ENCODE measurements at places on chromosomes 1 and 21.

DNA sequence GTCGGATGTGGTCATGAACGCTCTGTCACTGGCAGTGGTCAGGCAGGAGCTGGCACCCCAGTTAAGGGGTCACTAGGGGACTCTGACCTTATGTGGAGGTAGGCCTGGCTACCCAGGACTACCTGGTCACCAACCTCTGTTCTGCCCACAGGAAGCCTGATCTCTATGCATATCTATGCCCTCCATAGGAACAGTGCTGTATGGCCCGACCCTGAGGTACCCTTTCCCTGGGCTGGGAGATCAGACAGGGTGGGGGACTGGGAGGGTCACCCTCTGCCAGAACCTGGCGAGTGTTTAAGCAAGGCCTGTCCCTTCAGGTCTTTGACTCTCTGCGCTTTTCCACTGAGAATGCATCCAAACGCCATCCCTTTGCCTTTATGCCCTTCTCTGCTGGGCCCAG lies 19.0 kb downstream of the CYP4B1 start:
- DNase-seq = no peak

- DNase-seq = no peak
Observed at GRCh38 chr1:209746451-209747165, 9.2 kb upstream of the TRAF3IP3 start.

GRCh38 chr1:10631811-10632593 lies 157.3 kb downstream of the PEX14 start:
- no peak for DNase-seq

DNA sequence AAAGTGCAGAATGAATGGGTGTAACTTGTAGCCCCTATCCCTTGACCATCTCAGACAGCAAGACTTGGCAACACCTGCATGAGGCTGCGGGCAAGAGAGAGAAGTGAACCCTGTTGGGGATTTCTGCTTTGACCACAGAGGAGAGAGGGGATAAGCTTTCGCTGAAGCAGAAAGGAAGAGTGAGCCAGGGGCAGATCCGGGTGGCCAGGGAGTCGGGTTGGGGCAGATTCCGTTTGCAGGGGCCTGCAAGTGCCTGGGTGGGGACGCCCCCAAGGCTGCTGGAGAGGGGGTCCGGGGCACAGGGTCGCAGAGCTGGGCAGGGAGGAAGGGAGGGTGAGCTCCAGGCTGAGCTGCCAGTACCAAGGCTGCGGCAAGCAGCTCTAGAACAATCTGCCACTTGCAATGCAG lies 25.3 kb upstream of the PIK3CD start:
- no peak for DNase-seq

- DNase-seq = peak; percentile 93
Observed at GRCh38 chr1:8097077-8097799, 71.1 kb upstream of the ERRFI1 start.

DNA sequence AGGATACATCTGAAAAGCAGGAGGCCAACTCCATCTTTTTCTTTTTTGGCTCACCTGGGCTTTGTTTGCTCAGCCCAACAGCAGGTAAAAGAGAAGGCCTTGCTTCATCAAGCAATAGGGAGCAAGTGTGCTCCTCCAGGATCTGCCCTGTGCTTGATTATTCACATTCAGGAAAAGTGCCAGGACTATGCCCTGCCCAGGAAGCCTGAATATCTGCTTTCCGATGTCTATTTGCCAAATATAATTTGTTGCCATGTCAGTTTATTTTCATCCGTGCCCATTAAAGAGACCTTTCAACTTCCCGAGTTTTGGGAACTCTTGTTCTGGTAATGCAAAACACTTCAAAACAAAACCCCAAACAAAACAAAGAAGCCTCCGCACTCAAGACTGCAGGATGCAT lies 185.3 kb downstream of the CDC7 start:
- no peak for DNase-seq

DNA sequence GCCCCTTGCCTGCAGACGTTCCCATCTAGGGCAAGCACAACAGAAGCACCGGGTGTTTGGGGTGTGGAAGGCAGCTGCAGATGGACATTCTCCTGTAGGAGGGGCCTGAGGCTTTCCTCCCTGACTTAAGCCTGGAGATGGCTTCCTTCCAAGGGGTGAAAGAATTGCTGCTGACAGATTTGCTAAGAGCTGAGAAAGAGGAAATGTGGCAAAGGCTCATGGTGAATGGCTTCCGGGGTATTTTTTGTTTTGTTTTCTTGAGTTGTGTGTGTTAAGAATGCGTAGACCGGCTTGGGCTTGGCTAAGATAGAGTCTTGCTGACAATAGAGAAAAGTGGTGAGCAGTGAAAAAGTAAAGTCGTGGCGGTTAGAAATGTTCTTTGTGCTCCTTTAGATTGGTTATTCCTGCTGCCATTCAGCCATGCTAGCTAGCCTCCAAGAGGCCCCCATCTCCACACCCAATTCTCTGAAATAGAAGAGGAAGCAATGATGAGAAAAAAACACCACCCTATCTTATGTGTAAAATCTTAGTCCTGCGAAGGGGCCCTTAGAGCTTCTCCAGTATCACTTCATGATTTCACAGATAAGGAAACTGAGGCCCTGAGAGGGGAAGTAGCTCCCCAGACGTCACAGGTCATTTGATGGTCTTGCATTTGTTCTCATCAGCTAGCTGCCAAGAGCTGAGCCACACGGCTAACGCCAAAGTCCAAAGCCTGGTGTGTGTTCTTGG lies 36.9 kb downstream of the EIF2D start:
- no peak for DNase-seq

DNA sequence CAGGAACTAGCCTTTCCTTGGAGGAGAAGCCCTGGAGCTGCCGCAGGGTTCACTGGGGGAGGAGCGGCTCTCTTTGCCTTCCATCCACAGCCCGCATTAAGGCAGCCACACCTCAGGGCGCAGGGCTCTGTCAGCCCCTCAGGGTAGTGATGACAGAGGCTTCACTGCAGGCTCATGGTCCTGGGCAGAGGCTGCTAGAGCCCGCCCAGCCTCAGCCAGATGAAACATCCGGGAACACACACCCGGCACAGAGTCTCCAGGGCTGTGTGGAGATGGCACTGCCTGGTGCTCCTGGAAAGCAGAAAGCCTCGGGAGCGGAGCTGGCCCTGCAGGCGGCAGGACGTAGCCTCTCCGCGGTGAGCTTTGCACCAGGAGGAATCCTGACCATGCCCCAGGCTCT lies 29.4 kb upstream of the PEX10 start:
- no peak for DNase-seq

DNA sequence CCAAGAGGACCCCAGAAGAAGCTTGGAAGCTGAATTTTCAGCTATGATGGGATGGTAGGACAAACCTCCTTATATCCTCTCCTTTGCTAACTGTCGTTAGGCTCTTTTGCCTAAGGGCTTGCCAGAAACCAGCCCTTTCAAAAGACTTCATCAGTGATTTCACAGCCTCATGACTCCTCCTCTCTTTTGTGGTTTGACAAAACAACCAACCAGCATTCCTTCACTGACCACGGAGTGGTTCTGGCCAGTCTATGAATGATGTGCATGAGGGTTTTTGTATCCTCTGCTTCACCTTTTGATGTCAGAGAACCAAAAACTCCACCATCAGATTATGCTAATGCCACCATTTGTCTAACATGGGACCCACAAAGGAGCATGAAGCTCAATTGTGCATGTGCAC lies 116.9 kb upstream of the COA6 start:
- no peak for DNase-seq

GRCh38 chr1:2257245-2257627 lies 29.1 kb downstream of the SKI start:
- DNase-seq = no peak
